ENCODE measurements at places on chromosomes 12 and 14.
A peak's percentile ranks its signal among the peaks of the same experiment; 100 is the strongest.

DNA sequence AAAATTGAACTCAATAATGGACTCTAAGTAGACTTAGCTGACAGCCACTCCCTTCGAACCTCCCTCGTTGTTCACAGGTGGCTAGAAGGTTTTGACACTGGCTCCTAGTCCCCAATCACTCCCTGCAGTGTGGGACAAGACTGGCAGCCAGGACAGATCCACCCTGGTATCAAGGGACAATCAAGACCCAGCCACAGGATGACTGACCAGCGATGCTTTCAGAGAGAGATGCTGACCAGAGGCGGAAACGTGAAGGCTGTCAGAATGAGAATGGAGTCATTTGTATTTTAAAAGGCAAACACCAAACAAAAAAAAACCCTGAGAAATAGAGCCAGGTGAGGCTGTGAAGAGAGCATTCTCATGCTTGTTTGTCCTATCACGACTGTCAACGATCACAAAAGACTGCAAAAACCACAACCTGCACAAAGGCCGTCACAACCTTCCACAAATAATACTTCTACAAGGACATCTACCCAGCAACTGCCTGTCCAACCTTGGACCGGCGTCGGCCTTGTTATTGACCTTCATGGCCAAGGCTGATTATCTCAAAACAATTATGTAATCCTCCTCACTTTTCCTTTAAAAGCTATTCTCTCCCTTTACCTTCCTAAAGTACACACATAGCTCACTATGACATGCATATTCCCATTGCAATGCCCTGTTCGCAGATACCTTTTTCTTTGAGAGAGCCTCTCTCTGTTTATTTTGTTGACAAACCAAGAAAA lies 13.2 kb downstream of the EIF5 start:
- no peak for DNase-seq

GRCh38 chr12:124385219-124385969 lies 90.5 kb downstream of the RFLNA start:
- no peak for DNase-seq

DNA sequence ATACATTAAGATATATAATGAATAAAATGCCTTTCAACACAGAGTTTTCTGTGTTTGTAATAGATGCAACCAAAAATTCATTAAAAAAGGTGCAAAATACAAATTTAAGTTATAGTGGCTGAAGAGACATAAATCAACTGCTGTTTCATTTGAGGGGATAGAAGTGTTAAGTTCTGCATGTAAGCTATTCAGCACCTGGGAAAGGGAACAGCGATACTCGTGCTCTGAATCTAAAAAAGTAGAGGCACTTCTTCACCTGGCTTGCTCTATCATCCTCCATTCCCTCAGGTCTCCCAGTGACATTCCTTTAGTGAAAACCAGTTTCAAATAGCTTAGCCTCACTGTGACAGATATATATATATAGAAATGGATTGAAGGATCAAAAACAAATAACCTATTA lies 222.6 kb downstream of the ACSS3 start:
- DNase-seq, result no peak

DNA sequence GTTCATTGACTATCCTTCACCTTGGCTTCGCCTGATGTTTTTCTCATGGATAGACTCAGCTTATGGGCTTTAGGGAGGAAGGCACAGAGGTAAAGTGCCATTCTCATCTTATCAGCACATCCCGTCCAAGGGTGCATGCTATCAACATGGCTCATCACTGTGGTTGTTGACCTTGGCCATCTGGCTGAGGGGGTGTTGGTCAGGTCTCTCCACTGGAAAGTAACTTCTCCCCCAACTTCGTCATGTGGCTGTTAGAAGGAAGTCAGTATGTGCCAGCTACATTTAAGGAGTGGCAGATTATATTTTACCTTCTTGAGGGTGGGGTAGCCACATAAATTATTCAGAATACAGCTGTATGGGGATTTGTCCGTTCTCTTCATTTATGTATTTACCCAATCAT lies 68.9 kb downstream of the EML1 start:
- DNase-seq, result no peak

DNA sequence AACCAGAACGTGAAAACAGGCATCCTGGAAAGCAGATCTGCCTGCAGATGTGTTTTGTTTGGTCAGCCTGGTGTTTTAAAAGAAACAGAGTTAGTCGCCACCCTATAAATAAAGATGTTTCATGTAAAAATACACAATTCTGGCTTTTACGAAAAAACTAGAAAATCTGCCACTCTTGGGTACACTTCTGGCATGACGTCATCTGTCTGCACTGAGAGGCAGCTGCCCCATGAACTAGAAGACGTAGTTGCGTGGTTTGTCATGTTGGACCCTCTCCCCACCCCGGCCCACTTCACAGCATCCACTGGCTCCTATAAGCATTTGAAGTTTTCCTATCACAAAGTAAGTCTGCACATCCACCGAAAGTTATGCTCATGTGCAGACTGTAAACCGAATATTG lies 392.5 kb downstream of the GLT1D1 start:
- DNase-seq, result no peak

DNA sequence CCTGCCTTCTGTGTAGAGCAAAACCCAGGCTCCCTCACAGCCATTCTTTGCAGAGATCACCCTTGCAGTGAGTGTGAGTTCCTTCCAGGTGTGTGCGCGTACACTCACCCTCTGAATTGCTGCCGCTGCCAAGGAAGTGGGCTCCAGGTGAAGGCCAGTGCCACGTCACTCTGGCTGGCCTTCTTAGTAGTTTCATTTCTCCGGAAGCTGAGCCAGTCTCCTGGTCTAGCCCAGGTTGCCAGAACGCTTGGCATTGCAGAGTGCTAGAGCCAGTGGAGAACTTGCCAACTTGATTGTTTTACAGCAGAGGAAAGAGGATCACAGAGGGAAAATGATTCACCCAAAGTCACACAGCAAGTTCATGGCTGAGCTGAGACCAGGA lies 11.0 kb downstream of the CBLN3 start:
- no peak for DNase-seq

DNA sequence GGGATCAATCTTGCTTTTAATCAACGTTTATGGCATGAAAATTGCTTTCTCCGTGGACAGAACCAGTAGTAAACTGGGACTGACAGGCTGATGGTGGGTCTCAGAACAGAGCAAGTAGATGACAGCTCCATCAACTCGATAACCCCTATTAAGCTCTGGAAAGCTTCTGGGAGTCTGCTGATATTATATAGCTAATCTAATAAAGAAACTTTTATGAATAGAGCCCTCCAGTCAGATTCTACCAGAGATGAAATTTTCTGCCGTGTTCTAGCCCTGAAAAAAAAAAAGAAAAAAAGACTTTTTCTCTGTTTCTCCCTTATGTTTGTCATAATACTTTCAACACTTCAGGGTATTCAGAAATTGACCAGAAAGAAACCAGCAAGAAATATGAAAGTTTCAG lies 171.6 kb downstream of the APAF1 start:
- no peak for DNase-seq

DNA sequence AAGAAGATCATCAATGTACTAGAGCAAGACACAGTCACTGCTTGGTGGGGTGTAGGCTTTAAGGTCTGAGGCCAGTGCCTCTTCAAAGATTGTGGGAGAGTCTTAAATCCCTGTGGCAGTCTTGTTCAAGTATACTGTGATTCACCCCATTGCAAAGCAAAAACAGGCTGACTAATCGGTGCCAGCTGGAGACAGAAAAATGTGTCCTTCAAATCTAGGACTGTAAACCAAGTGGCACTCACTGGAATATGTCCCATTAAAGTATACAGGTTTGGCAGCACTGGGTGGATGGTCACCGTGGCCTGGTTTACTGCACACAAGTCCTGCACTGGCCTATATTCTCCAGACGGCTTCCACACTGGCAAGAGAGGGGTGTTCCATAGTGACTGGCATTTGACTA lies 1315.3 kb downstream of the TMEM121 start:
- no peak for DNase-seq

DNA sequence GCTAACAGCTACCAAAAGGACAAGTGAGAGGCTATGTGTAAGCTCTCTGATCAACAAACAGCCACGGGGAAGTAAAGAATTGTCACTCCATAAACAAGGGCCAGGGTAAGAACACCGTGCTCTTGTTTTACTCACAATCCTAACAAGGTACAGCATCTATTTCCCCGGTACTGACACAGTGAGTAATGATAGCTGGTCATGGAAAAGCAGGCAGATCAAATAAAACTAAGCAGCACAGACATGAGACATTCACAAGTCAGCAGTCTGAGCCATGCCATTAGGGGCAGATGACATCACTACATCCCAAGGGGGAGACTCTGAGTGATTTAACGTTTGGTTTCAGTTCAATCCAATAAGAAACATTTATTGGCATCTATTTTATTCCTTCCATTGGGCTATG lies 54.4 kb downstream of the ARL6IP4 start:
- no peak for DNase-seq

- no peak for DNase-seq
Measured at GRCh38 chr12:50062728-50063460, 5.5 kb downstream of the ASIC1 start.

GRCh38 chr14:39264558-39264957 lies 30.8 kb downstream of the MIA2 start:
- no peak for DNase-seq

- no peak for DNase-seq
Measured at GRCh38 chr12:105198961-105199360, 37.0 kb downstream of the APPL2 start.

GRCh38 chr12:43723134-43723533 lies 35.5 kb downstream of the PUS7L start:
- DNase-seq, result no peak

GRCh38 chr12:90984114-90984513 lies 20.7 kb downstream of the EPYC start:
- no peak for DNase-seq

GRCh38 chr14:99055816-99056215 lies 216.2 kb downstream of the BCL11B start:
- peak; percentile 25 for DNase-seq

All from activated CD4-positive, alpha-beta T cell treated with anti-CD3 and anti-CD28 coated beads, Interleukin-2, amount 50 U/mL, for 48 hours (primary cell).